ENCODE measurements at places on chromosomes 16 and 17.

DNA sequence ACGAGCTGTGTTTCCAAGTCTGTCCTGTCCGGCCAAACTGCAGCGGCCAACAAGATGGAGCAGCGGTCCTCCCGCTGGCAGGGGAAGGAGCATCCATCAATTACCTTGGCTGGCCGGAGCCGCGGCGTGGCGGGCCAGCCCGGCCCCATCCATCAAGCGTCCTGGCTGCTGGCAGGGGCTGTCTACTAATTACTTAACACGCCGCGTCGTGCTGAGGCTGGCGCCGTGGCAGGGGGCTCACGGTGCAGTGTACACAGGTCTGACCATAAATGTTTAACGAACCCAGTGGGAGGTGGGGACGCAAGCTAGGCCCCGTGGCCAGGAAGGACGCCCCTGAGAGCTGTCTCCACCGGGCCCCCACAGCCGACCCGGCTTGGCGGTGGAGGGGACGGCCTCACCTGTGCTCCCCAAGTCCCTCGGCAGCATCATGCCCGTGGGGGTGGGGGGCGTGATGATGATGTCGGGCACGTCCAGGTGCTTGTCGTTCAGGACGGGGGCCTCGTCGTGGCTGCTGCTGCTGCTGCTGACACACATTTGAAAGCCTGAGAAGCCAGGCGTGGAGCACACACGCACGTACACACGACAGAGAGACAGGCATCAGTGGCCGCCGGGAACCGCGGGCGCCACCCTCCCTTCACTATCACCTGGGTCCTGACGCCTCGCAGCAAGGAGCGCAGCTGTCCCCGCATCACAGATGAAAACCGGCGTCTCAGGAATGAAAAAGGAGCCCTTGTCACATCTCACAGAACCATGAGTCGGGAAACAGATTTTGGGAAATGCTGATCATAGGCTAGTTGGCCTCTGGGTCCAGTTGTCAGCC lies 21.2 kb upstream of the GINS2 start:
- no peak for DNase-seq

GRCh38 chr16:66713076-66713475 lies 16.5 kb upstream of the CMTM4 start:
- DNase-seq, result no peak

DNA sequence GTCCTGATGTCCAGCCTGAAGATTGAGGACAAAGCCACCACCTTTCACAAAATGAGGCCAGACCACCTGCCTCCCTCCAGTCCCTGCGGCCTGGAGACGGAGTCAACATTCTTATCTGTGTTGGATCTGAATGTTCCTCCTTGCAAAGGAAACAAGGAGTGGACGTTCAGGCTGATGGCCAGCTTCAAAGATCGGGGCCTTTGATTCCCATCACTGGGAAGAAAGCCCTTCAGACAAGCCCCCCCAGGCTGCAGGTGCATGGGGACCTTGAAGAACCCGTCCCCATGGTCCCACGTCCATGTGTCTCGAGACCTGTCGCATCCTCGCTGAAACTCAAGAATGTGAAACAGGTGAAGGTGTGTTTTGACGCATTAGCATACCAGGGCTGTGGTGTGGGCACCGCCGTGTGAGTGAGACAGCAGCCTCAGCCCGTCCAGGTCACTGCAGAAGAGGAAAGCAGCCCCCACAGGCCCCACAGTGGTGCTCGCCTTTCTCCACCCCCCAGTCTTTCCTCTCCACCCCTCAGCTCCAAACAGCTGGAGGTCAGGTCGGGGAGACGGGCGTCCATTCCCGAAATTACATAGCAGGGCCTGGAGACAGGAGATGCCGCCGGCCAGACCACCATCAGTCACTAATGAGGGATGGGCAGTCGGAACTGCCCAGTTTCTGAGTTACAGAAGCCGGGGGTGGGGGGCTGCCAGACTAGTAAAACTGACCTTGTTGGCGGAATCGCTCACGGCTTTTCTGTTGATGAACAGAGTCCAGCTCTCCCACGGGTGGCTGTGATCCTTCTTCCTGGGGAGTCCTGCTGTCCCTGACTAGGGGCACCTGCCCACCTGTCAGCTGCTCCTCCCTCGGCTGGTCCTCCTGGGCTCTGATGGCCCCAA lies 877 bp upstream of the CSNK1D start:
- no peak for DNase-seq

DNA sequence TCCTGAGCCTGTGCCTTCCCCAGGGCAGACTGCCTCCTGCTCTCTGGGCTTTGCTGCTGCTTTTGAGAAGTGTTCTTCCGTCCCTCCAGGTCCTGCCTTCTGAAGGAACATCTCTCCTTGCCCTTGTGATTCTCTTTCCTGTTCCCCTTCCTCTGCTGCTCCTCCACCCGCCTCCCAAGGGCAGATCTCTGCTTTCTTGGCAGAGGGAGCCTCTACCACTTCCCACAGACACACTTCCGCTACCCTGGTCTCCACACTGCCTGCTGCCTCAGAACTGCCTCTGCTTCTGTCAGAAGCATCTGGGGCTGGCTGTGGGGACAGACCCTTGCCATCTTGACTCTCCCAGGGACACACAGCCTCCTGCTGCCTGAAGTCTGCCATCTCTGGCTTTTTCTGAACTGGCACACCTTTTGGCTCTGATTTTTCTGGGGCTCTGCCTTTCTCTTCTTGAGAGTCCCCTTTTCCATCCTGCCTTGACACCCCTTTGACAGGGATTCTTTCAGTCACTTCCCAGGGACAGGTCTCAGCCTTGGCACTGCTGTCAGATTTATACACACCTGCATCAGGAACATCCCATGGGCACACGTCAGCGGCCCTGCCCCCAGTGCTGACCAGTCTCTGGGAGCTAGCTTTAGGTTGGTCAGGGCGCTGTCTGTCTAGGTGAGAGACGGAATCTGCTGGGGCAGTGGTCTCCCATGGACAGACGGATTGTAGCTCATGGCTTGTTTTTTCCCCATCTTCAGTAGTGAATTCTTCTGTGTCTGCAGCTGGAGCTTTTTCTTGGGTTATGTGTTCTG lies 16.6 kb downstream of the GPR179 start:
- no peak for DNase-seq

- DNase-seq, result no peak
Observed at GRCh38 chr16:85350146-85350728, 238.0 kb upstream of the CIBAR2 start.

Data from activated T-cell treated with anti-CD3 and anti-CD28 coated beads for 4 hours (primary cell).